ENCODE measurements at places on chromosomes 13 and 19.

GRCh38 chr19:10093295-10094186 is 7.4 kb downstream of the SHFL start:
- no peak for DNase-seq

- no peak for DNase-seq
Measured at GRCh38 chr19:45498411-45499195, at the start of gene PPM1N. Gene PPM1N (plus strand): TSS chr19:45498443. CDS start chr19:45498473, 30 bp downstream.

DNA sequence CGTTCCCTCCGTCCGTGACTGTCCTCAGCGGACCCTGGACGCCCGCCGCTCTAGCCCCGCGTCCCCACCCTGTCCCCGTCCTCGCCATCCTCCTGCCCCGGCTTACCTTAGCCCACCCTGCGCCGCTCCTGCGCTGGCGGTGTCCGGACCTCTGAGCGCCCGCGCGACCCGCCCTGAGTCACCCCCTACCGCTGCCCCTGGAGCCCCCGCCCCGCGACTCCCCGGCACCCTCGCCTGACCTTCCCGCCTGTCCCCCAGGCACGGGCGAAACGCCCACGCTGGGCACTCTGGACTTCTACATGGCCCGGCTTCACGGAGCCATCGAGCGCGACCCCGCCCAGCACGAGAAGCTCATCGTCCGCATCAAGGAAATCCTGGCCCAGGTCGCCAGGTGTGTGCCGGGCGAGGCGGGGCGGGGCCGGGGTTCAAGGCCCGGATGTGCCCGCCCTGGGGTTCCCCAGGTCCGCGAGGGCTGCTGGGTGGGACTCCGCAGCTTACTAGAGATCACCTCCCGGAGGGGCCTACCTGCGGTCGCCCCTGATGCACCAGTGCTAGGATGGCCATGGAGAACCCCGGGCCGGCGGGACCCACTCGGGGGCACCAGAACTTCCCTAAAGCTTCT is 5.1 kb downstream of the HMG20B start:
- DNase-seq, result no peak

- no peak for DNase-seq
Measured at GRCh38 chr13:58528351-58528750, 896.8 kb downstream of the PCDH17 start.

All from stimulated activated CD8-positive, alpha-beta memory T cell treated with anti-CD3 and anti-CD28 coated beads, Interleukin-4, amount 100 ng/mL, for 4 hours (primary cell).